ENCODE measurements at places on chromosomes 5 and 9.

DNA sequence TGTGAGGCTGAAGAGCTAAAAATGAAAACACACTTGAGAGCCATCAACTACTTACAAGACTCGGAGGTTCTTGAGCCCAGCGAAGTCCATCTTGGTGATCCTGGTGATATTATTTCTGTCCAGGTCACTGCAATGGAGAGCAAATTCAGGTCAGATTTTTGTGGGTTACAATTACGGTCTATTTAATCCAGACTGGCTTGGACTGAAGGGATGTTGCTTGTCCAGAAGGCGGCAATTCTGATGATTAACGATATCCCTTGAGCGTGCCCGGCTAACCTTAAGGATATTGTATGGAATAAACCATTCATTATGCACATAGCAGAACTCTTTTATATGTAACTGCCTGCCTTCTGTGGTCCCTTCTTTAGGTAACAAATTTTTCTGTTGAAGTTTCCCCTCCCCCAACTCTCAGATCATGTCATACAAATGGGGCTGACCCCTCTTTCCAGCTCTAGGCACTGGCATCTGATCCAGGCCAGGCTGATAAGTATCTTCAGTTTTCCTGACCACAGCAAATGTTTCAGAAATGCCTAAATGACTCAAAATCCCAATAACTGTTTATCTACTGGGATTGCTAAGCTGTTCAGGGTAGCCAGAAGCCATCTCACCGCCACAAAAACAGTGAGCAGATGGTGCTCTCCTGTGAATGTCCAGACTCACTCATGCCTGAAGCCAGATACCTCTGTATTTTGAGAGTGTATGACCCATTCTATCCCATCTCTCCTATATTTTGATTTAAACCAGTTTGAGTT lies 49.4 kb downstream of the SLIT3 start:
- DNase-seq: no peak

GRCh38 chr9:127519301-127520166 lies 68.2 kb downstream of the LRSAM1 start:
- DNase-seq: no peak

- no peak for DNase-seq
These were observed 67.4 kb downstream of the PLK2 start for GRCh38 chr5:58392496-58392895.

DNA sequence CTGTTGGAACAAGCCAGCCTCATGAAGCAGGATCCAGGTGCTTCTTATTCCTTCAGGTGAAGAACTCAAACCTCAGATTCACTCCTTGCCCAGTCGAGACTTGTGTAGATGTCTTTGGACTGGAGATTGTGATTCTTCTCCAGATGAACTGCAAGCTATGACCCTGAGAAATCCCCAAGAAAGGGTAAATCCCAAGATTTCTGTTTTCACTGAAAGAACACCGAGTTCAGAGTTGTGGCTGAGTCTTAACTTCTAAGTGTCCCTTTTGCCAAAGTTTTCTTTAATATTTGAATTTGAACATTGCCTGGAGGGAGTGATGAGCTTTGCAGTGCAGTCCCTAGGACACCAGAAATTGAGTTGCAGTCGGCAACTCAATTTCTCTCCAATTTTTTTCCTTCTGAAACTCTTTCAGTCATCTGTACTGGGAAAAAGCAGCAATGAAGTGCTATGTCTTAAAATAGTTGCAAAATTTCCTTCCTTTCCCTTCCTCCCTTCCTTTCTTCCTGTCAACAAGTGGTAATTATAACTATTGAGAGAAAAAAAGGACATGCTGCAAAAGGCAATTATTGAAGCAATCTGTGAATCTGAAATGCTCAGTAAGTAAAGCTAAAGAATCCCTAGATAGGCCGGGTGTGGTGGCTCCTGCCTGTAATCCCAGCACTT lies 56.1 kb downstream of the ANKRD55 start:
- no peak for DNase-seq

DNA sequence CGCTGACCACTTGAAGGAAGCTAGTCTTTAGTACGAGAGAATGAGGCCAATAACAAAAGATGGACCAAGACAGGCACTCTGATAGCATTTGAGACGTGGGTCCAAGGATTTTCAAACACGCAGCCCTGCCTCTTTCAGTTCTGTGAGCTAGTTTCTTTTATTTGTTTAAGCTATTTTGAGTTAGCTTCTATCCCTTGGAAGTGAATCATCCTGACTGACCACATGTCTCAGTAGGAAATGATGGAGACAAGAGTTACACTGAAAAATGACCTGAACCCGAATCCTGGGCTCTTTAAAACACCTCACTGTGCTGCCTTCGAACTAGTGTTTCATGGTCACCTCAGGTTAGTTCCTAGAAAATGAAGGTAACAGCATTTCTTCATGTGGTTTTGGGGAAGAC lies 9.9 kb downstream of the TEK start:
- no peak for DNase-seq

GRCh38 chr5:145780982-145781381 lies 54.2 kb downstream of the PRELID2 start:
- DNase-seq: no peak

DNA sequence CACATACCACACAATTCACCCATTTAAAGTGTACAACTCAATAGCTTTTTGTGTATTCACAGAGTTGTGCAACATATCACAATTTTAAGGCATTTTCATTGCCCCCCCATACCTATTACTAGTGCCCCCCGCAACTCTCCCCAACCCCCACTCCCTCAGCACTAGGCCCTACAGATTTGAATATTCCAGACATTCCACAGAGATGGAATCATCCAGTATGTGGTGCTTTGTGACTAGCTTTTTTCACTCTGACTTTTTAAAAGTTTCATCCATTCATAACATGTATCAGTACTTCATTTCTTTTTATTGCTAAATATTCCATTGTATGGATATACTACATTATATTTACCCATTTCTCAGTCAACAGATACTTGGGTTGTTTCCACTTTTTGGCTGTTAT lies 102.9 kb upstream of the LRRTM2 start:
- DNase-seq: no peak

DNA sequence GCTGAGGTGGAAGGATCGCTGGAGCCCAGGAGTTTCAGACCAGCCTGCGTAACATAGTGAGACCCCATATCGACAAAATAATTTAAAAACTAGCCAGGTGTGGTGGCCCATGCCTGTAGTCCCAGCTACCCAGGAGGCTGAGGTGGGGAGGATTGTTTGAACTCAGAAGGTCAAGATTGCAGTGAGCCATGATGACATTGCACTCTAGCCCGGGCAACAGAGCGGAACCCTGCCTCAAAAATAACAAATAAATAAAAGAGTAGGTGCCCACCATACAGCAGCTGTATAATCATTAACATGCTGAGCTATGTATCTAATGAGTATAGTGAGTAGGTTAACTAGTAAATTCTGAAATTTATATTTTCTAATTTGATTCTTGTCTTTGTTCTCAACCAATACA lies 11.0 kb upstream of the ATP6V0E1 start:
- DNase-seq: no peak

GRCh38 chr5:9283021-9283420 lies 262.9 kb downstream of the SEMA5A start:
- no peak for DNase-seq

GRCh38 chr5:133343196-133343595 lies 269.1 kb downstream of the FSTL4 start:
- no peak for DNase-seq

DNA sequence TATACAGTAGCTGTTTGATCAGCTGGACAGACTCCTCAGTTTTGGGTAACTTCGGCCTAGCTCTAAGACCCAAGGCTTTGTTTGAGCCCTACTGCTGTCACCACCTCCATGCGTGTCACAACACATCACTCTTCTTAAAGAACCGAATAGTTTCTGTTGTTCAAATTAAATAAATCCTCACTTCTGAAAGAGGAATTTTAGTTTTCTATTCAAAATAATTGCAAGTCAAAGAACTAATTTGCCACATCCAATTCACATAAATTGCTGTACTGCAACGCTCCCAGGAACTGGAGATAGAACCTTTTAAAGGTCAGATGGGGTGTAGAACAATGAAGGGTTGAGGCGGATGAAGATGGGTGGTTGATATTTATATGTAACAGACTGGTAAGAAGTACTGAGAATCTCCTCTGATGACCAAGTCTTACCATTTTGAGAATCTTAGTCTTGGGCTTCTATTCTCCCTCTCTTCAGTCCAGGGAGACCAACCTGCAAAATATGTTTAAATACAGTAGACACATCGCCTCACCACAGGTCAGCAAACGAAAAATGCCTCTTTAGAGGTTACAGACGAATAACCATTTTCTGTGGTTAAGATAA lies 1.6 kb downstream of the NREP start:
- no peak for DNase-seq

DNA sequence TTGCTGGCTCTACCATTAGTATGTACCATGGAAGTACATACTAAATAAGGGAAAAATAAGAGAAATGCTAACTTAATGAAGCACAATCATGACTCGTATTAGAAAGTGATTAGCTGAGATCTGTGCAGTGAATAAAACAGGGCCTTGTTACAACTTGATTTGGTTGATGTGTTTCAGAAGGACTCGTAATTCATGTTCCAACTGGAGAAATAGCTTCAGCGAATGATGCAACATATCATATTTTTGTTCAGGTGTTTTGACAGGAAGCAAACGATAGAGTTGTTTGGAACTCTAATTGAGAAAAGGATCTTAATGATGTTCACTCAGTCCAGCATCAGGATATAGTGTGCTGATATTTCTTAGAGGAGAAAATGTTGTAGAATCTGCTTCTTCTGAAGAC lies 474.6 kb upstream of the WWC1 start:
- DNase-seq: no peak

DNA sequence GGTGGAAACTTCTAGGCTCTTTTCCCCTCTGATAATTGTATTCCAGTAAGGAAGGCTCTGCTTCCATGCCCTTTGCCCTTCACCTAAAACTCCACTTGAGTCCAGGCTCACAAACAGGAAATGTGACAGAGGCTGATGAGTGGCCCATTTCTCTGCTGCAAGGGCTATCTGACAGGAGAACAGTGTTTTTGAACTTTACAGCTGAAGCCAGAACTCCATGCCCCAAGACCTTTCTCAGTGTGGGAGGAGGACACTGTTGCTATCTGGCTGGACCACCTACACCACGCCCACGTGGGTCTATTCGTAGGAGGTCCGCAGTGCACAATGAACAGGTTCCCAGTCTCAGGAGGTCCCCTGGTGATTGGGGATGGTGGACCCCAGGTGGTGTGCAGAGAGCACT lies 13.6 kb downstream of the GGTA1 start:
- no peak for DNase-seq
